ENCODE measurements at places on chromosomes 1 and 21. TPM values are rescaled to one million over a fixed set of nuclear protein-coding genes. Genes with fewer than 3 reads are reported as not detected.

DNA sequence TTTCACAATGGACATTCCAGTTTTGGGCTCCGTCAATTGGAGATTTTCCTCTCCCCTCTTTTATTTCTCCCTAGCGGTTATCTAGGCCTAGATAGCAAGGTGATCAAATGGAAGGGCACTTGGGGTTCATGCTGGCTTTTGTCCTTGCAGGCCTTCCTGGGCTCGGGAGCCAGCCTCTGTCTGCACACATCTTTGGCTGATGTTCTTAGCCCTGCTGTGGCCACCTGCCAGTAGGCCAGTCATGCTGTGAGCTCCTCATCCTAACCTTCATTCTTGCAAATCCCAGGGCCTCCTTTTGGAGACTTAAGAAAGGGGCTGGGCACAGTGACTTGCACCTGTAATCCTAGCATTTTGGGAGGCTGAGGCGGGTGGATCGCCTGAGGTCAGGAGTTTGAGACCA, 13.5 kb downstream of the TIE1 start:
- DNase-seq, result no peak
- H3K27me3 ChIP-seq, result no peaks in the 10 kb centered on the region
- H3K36me3 ChIP-seq, result no peaks in the 10 kb centered on the region
- no peak overlapping the region for H3K27ac ChIP-seq

GRCh38 chr1:159908031-159908940, 8.3 kb upstream of the CFAP45 start:
- peaks cover 48% of the 10 kb centered on the region for H3K4me1 ChIP-seq
- H3K27ac ChIP-seq, result no peak overlapping the region
- no peak overlapping the region for H3K4me3 ChIP-seq
- H3K27me3 ChIP-seq, result no peaks in the 10 kb centered on the region
- H3K36me3 ChIP-seq, result no peaks in the 10 kb centered on the region

DNA sequence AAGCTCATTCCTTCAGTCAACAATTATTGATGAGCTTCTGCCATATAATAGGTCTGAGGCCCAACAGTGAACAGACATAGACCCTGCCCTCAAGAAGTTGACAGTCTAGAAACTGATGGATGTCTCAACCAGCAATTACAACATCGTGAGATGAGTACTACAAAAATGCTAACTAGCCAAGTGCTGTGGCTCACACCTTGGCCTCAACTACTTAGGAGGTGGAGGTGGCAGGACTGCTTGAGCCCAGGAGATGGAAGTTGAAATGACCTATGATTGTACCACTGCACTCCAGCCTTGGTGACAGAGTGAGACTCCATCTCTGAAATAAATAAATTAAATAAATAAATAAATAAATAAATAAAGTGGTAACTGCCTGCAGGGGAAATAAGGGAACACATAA, 11.7 kb upstream of the PTP4A2 start:
- no peak for DNase-seq
- no peak overlapping the region for H3K4me3 ChIP-seq
- H3K27ac ChIP-seq, result no peak overlapping the region
- H3K36me3 ChIP-seq, result no peaks in the 10 kb centered on the region
- peaks cover 36% of the 10 kb centered on the region for H3K4me1 ChIP-seq
- no peaks in the 10 kb centered on the region for H3K27me3 ChIP-seq

- H3K27ac ChIP-seq, result no peak overlapping the region
- DNase-seq, result no peak
- H3K4me3 ChIP-seq, result no peak overlapping the region
- peaks cover 4% of the 10 kb centered on the region for H3K27me3 ChIP-seq
- H3K36me3 ChIP-seq, result no peaks in the 10 kb centered on the region
Measured at GRCh38 chr1:92795166-92795565, 10.3 kb upstream of the EVI5 start.

DNA sequence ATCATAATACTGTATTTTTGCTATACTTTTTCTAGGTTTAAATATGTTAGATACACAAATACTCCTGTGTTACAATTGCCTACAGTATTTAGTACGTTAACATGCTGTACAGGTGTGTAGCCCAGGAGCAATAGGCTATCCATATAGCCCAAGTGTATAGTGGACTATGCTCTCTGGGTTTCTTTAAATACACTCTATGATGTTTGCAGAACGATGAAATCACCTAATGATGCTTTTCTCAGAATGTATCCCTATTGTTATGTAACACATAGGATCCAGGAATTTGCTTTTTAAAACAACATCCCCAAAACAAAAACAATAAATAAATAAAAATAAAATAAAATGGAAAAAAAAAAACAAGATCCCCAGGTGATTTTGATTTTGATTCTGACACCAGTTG, 18.1 kb upstream of the RBM15 start:
- no peaks in the 10 kb centered on the region for H3K36me3 ChIP-seq
- no peak overlapping the region for H3K27ac ChIP-seq
- no peaks in the 10 kb centered on the region for H3K27me3 ChIP-seq
- DNase-seq, result no peak
- H3K4me1 ChIP-seq, result no peaks in the 10 kb centered on the region
- no peak overlapping the region for H3K4me3 ChIP-seq

The KLHL21 gene
- total RNA-seq, result 33.5 TPM

The PAFAH2 gene
- total RNA-seq, result 8.1 TPM

The PDC gene
- total RNA-seq, result not detected

Data from CD4-positive, alpha-beta T cell (primary cell).